CD4-positive, alpha-beta T cell (primary cell): ENCODE measurements at places on chromosomes 12 and 14.

- no peak for DNase-seq
Observed at GRCh38 chr14:100755649-100756048, 29.0 kb downstream of the DLK1 start.

DNA sequence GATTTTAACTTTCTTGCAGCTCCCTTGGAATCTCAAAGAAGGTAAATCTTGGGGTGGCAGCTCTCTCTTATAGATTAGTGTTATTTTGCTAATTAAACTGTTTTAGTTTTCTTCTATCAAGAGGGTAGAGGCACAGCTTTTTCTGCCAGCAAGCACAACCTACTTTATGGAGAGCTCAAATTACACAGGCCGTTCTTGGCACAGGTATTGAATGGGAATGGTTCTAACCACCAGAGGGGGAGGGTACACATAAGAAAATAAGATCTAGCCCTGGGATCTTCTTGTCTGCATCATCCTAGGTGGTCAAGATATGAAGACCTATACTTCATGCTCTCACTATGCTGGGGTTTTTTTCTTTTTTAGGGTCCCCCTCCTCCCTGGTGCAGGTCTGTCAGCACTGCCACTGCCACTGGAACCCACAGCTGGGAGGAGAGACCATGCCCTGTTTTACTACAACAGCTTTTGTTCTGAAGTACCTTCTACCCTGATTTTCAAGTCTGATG lies 48.6 kb upstream of the STAC3 start:
- DNase-seq = no peak

- DNase-seq = no peak
Observed at GRCh38 chr12:86601550-86602308, 345.5 kb upstream of the MGAT4C start.

DNA sequence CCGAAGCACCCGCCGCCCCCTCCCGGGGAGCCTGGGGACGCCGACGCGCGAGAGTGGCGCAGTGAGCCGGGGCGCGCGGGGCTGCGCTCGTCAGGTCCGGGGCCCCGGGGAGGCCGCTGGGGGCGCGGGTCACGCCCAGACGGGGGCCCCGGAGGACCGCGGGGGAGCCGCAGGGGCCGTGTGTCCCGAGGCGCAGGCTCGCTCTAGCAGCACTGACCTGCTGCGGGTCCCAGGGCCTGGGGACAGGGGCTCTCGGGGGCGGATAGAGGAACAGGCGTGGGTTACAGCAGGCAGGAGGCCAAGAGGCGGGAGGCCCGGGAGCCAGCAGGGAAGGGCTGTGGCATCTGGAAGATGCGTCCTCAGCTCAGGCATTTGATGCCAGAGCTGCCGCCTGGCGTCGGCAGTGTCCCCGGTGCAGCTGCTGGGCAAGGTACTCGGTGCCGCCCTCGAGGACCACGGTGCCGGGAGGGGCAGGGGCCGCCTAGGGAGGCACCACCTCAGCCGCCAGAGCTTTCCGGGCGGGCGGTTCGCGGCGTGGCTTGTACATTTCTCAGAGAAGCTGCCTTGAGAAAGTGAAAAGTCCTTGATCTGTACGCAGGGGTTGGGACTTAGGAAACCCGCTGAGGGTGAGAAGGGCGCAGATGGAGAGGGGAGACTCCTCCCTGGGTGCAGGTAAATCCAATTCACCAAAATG lies 1.2 kb downstream of the WNT5B start:
- peak; percentile 10 for DNase-seq

- DNase-seq = no peak
Observed at GRCh38 chr14:55965851-55966250, 152.4 kb upstream of the PELI2 start.

DNA sequence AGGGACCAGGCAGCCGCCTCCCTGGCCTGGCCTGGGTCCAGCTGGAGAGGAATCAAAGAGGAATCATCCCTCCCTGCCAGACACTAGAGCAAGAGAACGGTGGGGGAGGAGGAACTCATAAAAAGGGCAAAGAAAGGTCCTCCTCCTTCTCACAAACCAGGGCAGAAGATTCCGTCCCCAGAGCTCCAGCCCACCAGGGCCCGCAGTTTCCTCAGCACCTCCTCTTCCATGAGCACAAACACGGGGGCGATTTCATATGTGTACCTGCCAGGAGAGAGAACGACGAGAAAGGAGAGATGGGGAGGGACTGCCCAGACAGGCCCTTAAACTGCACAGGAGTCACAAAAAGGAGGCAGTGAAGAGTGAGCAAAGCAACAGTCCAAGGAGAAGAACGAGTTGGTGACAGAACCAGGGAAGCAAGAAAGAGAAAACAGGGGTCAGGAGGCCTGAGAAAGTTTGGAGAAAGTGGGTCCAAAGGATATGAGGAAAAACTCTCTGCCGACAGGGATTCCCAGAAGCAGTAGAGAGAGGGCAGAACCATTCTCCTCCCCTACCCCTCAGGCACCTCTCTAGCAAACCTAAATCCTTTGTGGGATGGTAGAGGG lies 8.7 kb upstream of the ZNF740 start:
- DNase-seq = no peak

DNA sequence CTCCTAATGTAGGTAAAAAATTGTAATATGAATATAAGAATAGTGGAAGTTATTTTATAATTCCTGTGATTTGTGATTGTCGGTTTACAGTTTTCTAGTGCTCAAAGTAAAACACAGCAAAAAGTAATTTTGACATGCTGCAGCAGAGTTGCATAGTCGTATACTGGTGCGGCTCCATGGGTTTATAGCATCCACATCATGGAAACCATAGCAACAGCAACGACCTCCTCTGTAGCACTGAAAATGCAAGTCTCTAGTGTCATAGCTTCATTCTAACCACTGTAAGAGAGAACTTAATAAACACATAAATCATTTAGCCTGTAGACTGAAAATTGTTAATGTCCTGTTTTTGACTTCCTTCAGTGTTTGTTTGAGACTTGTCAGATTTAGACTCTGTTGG lies 574.3 kb downstream of the KCNH5 start:
- DNase-seq = no peak

GRCh38 chr14:51074701-51075385 lies 20.1 kb downstream of the TRIM9 start:
- DNase-seq = no peak

GRCh38 chr12:29429999-29430715 lies 49.2 kb upstream of the ERGIC2 start:
- DNase-seq = no peak

DNA sequence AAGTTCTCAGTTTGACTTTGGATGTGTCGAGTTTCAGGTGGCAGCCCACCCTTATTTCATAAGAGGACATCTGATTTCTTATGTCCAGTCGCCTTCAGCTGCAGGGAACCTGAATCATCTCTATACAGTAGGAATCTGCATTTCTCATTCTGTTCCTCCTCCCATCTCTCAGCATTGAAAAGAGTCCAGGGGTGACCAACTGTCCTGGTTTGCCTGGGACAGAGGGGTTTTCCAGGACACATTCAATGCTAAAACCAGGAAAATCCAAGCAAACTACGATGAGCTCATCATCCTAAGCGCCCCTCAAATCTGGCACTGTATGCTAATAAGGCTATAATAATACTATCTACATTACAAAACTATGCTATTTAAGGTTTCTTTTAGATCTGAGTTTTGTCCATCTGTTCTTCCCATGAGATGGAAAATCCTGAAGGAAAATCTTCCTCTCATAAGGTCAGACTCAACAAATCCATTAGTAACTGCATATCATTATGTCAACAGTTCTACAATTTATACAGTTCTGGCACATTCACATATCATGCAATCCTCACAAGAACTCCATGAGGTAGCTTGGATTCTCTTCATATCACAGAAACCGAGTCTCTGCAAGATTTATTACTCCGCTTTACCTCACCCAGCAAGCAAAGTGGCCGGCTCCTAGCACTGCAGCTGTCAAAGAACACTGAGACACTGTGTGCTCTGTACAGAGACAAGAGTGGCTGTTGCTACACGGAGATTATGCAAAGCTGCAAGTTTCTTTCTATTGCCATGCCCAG lies 15.6 kb upstream of the CALM1 start:
- DNase-seq = no peak

- DNase-seq = no peak
Observed at GRCh38 chr12:55626154-55626553, 10.5 kb upstream of the OR10P1 start.

DNA sequence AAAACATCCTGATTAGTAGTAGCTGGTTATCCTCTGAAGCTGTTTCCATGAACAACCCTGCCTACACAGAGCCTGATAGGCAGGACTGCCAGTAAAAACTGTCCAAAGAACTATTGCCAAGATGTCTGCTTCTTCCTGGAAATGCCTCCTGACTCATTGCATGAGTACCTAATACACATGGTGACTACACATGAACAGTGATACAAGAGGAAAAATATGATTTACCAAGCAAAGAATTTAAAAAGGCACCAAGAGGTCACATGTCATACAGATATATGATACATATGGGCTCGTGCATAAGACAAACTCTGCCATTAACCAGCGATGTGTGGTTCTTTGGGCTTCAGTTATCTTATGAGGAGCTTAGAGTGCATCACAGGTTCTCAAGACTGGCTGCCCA lies 552.3 kb downstream of the SLC16A7 start:
- DNase-seq = no peak

DNA sequence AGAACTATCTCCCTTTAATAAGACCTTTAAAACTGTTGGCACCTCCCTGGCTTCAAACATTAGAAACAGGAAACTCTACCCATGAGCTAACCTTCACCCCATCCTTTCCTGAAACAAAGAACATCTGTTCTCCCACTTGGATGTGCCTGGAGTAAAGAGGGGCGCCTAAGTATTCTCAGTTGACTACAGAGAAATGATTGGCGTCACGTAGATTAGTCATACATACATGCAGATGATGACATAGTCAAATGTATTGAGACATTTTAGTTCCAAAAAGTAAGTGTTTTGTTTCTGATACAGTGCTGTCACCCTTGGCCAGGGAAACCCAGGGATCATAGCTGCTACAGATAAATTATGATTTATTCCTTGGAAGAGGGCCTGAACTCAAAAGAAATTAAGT lies 260.0 kb upstream of the PLEKHG7 start:
- DNase-seq = no peak

DNA sequence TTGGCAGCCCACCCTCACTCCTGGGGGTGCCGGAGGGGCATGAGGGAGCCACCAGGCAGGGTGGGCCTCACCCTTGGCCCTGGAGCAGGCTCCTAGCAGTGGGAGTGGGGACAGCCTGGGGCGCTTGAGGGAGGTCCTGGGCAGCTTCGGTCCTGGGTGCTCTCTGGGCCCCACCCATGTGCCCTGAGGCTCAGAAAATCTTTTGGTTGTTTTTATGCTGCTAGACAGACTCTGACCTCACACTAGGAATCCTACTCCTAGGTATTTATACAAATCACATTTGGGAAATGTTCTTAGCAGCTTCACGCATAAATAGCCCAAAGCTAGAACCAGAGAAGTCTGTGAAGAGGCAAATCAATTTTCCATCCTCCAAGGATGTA lies 10.9 kb upstream of the ULK1 start:
- no peak for DNase-seq
